ENCODE measurements at places on chromosomes 2 and 18. TPM values are rescaled to one million over a fixed set of nuclear protein-coding genes. Genes with fewer than 3 reads are reported as not detected.

DNA sequence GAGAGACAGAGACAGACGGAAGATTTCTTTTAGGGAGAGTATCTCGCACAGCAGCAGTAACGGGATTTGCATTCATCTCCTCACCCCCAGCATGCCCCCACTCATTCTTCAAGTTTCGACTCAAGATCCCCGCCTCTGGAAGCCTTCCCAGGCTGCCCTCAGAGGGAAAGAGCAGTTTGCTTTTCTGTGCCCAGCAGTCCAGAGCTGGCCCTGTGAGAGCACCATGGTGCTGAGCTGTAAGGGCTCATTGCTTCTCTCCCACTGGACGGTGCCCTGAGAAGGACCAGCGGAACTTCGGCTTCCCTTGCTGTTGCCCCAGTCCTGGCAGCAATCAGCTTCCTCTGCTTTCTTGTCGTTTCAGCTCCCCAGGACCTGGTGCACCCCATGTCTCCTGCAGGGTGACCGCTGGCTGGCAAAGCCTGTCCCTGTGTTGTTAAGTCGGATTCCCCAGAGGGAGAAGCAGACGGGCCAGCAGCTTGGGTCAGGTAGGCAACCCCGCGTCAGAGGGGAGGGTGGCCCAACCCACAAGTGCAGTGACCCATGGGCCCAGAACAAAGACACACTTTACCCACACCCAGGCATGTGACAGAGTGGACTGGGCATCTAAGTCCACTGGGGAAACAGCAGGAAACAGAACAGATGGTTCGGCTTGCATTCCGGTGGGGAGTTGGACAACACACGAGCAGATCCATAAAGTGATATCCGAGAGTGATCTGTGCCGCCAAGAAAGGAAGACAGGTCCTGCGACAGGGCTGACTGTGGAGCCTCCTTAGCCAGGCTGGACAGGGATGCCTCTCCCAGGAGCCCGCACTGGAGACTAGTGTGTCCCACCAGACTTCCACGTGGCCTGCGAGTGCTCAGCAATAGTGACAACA lies 36.6 kb downstream of the TMEM177 start:
- no peak for DNase-seq

EHD3 gene
- 17.5 TPM for total RNA-seq

DNA sequence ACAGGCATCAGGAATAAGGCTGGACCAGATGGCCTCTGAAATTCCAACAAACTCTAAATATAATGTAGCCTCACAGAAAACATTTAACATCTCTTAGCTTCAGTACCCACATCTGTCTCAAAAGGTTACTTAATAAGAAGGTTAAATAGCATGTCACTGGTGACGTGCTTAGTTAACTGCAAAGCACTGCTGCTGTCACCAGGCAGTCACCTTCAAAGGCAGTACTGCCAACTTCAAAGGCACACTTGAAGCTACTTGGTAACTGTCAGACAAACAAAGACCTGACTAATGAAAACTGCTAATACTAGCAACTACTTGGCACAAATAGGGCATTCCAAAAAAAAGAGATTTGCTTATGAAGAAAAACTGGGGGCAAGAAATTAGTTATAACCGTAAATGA lies 36.2 kb downstream of the EPG5 start:
- DNase-seq = no peak

ASPRV1 gene
- 0.47 TPM for total RNA-seq

UGT1A5 gene
- total RNA-seq = not detected

GRCh38 chr2:176774766-176775451 lies 437.7 kb upstream of the HNRNPA3 start:
- no peak for DNase-seq
